Testis (tissue), 5 donors: ENCODE measurements at places on chromosomes 3 and 15.
A peak's percentile ranks its signal among the peaks of the same experiment; 100 is the strongest.

DNA sequence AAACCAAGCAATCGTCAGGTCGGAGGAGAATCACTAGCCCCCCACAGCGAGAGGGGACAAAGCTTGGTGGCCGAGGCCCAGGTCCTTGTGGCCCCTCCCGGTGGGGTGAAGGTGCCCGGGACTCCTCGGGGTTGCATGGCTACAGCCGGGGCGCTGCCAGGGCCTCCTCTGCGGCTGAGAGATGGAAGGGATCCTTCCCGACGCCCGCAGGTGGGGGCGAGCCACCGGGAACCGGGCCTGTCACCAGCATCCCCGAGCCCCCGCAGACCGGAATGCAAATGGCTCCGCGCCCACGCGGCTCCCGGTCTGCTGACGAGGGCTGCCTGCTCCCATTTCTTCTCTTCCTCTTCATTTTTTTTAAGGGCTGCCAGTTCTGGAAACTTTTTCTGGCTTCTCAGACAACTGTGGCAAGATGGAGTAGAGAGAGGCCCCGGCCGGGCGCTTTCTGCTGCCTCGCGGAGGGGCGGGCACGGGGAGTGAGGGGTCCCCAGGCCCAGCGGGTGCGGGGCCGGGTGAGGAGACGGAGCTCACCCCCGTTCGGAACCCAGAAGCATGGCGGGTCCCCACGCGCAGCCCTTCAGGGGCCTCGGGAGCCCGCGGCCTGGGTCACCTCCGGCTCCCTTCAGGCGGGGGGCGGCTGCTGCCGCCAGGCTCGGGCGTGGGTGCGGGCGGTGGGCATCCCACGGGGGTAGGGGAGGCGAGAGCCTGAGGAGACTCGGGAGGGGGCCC, 27.5 kb downstream of the MELTF start:
- peak; percentile 30 for DNase-seq

DNA sequence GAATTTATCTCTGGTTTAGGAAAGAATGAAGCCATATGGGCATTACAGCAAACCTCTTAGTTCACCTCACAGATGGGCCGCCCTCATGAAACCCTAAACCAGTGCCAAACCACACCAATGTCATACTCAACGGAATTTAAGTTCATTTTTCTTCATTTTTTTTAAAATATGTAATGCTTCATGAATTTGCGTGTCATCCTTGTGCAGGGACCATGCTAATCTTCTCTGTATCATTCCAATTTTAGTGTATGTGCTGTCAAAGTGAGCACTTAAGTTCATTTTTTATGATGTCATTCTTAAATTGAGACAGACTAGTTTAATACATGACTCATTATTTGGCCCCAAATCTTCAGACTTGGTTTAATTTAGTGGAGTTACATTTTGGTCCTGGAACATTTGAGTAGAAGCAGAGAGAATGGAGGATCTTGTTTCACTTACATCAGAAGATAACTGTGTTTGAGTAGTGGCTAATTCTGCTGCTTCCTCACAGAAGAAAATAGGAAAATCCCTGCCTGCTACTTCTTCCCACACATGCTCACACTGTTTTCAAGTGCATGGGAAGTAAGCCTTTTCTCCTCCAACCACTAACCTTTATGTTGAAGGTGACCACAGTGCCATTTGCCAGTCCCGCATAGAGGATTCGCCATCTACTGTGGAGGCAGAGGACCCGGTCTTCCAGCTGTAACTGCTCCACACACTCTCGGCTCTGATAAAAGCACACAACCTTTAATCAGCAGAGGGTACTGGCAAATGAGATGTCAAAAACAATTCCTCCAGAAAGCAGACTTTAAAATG, 63.3 kb downstream of the ZNF106 start:
- DNase-seq, result no peak

- DNase-seq, result no peak
These were observed 294.5 kb upstream of the LMCD1 start for GRCh38 chr3:8206971-8207617.

GRCh38 chr3:171334465-171334811, 125.8 kb downstream of the TNIK start:
- no peak for DNase-seq

- DNase-seq, result no peak
These were observed 138.8 kb downstream of the BBX start for GRCh38 chr3:107661447-107662123.

DNA sequence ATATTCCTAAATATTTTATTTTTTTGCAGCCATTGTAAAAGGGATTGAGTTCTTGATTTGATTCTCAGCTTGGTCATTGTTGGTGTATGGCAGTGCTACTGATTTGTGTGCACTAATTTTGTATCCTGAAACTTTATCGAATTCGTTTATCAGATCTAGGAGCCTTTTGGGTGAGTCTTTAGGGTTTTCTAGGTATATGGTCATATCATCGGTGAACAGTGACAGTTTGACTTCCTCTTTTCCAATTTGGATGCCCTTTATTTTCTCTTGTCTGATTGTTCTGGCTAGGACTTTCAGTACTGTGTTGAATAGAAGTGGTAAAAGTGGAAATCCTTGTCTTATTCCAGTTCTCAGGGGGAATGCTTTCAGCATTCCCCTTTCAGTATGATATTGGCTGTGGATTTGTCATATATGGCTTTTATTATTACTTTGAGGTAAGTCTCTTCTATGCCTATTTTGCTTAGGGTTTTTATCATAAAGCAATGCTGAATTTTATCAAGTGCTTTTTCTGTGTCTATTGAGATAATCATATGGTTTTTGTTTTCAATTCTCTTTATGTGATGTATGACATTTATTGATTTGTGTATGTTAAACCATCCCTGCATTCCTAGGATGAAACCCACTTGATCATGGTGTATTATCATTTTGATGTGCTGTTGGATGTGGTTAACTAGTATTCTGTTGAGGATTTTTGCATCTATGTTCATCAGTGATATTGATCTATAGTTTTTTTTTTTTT, 11.4 kb upstream of the SLC9A9 start:
- no peak for DNase-seq

GRCh38 chr3:43915546-43915945, 224.8 kb downstream of the ABHD5 start:
- DNase-seq, result no peak
